ENCODE measurements at places on chromosomes 5 and 9.

GRCh38 chr9:94864862-94865509, 138.5 kb downstream of the AOPEP start:
- no peak for DNase-seq
- H3K27me3 ChIP-seq: no peaks in the 10 kb centered on the region
- H3K4me1 ChIP-seq: peaks cover 22% of the 10 kb centered on the region
- H3K36me3 ChIP-seq: no peaks in the 10 kb centered on the region

GRCh38 chr5:51391175-51391574, 7.9 kb downstream of the ISL1 start:
- no peak overlapping the region for H3K27ac ChIP-seq
- H3K4me1 ChIP-seq: no peaks in the 10 kb centered on the region
- peaks cover 17% of the 10 kb centered on the region for H3K27me3 ChIP-seq
- no peaks in the 10 kb centered on the region for H3K36me3 ChIP-seq
- no peak for DNase-seq

GRCh38 chr9:114607671-114608524, 3.2 kb upstream of the TMEM268 start:
- no peak overlapping the region for H3K27ac ChIP-seq
- H3K27me3 ChIP-seq: no peaks in the 10 kb centered on the region
- H3K36me3 ChIP-seq: no peaks in the 10 kb centered on the region

DNA sequence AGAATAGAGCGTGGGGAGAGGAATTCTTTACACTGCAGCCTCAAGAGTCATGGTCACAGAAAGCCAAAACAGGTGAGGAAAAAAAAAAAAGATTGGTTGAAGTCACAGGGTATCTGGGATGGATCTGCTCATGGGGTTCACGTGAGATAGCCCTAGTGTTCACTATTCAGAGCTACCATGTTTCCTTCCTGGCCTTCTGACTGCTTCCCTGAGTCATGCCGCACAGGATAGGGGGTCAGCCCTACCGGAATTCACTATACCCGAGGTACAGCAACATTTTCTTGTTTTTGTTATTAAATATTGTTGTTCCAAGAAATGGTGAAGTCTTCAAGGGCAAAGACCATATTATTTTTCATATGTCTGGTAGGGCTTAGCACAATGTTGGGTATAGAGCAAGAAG, 21.5 kb upstream of the MAN2A1 start:
- H3K4me1 ChIP-seq: no peaks in the 10 kb centered on the region
- H3K4me3 ChIP-seq: no peak overlapping the region
- H3K36me3 ChIP-seq: no peaks in the 10 kb centered on the region
- peaks cover 4% of the 10 kb centered on the region for H3K27me3 ChIP-seq
- DNase-seq: no peak

DNA sequence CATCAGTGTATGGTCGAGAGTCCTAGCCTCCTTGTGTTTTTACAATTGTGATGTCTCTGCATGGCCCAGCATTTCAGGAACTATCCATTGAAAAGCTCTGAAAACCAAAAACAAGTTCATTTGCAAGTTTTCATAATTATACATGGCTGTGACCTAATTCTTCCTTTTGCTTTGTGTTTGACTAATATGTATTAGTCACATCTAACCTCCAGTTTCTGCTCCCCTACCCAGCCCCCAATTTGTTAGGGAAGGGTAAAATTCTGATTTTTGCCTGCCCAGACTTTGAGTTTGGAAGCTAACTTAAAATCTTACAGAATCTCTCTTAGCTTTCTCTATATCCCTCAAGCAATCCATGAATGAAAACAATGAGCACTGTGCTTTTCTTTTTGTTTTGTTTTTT, 128.2 kb upstream of the SEMA6A start:
- no peaks in the 10 kb centered on the region for H3K27me3 ChIP-seq
- no peaks in the 10 kb centered on the region for H3K36me3 ChIP-seq
- no peak overlapping the region for H3K27ac ChIP-seq
- no peaks in the 10 kb centered on the region for H3K4me1 ChIP-seq
- no peak overlapping the region for H3K4me3 ChIP-seq
- DNase-seq: no peak

GRCh38 chr5:38557308-38557710, 863 bp upstream of the LIFR start:
- no peaks in the 10 kb centered on the region for H3K36me3 ChIP-seq
- no peaks in the 10 kb centered on the region for H3K27me3 ChIP-seq
- peak overlapping the region; percentile 94 for H3K4me3 ChIP-seq
- no peak for DNase-seq
- peak overlapping the region; percentile 92 for H3K27ac ChIP-seq
- no peaks in the 10 kb centered on the region for H3K4me1 ChIP-seq

All from esophagus squamous epithelium (tissue), 5 donors.